Stimulated activated CD8-positive, alpha-beta memory T cell treated with anti-CD3 and anti-CD28 coated beads, Interleukin-7, amount 100 ng/mL, for 1 hour (primary cell): ENCODE measurements at places on chromosomes 2 and 18.

DNA sequence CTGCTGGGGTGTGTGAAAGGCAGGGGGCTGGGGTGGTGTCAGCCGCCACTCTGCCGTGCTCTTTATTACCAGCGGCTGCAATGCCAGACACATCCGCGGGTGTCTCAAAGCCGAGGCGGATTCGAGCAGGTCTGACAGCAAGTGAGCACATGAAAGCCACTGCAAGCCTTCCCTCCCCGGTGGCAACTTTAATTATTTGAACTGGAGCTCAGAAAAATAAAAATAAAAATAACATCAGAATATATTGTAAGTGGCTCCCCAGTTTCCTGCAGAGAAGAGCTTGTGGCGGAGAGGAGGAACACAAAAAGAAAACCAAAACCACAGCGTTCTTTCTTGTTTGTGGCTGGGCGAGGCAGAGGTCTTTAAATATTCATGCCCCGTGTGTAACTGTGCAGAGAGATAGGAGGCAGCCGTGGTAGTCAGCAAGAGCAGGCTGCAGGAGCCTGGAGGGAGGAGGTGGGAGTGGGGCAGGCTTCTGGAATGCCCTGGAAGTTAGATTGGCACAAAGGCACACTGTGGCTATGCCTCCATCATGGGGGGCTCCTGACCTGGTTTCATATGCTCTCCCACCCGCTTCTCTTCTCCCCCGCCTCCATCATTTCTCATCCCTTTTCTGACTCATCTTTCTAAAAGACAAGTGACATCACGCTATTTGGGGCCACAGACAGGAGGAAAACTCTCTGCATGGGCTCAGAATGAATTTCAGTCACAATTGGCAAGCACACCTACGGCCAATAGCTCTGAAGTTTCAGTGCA, 199.8 kb downstream of the CLIP4 start:
- peak; percentile 30 for DNase-seq

DNA sequence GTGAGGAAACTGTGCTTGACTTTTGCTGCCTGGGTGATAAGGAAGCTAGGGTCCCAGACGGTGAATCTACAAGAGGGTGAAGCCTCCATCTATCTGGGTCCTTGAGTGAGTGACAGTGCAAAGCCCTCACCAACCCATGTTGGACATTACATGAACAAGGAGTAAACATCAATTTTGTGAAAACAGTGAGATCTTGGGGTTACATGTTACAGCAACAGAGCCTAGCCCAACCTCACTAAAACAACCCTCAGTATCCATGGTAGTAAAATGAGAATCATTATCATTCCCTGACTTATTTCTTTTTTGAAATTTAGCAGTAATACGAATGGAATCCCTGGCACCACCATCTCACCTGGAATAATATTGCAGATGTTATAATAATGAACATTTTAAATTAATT, 103.4 kb downstream of the TSN start:
- no peak for DNase-seq

- DNase-seq, result no peak
These were observed 244.1 kb upstream of the TNP1 start for GRCh38 chr2:217103752-217104545.

DNA sequence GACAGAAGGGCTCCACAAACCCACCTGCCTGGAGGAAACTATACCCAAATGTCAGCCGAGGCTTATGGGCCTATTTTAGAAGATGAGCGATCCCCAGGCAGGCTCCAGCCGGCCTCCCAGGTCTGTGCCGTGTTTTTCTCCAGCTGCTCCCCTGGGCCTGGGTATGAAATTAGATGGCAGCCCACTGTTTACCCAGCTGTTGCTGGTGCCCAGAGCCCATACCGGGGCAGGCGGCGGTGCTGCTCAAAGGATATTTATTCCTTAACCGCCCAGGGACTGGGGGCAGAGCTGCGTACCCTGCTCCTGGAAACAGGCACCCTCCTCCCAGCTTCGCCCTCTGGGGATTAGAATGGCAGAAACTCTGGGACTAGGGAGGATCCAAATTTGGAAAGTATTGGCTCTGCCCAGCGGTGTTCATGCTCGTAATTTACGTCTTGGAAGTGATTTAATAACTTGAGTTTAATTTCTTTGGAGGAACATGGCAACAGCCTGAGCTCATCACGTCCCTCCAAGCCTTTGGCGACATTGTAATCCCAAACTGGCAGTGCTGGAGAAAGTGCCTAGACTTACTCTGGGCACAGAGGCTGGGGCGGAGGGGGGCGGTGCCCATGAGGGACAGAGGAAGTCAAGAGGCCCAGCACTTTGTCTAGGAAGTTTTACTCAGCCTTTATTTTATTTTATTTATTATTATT, 199.2 kb downstream of the KLHL29 start:
- DNase-seq, result no peak

- no peak for DNase-seq
These were observed 6.1 kb downstream of the CTDSP1 start for GRCh38 chr2:218405746-218406208.

- no peak for DNase-seq
These were observed 214.2 kb downstream of the ICOS start for GRCh38 chr2:204150721-204151120.

GRCh38 chr2:105287692-105288091, 41.8 kb downstream of the TGFBRAP1 start:
- no peak for DNase-seq
